ENCODE measurements at places on chromosomes 3 and 15.

DNA sequence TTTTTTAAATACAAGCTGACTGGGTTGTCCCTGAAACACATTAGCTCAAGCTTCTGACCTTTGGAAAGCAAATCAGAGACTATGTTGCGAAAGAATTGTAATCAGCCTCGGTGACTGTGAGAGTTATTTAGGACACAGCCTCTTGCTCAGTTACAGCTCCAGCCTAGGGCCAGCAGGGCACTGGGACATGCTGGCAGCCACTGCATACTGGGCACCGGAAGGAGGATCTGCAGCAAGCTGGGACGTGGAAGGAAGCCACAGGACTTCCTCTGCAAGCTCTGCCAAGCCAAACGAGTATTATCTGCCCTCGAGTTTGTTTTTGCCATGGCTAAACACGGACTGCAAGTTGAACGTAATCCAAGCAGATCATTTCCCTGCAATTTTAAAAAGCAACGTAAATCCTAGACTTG lies 24.4 kb upstream of the COPG1 start:
- DNase-seq = peak; percentile 54

DNA sequence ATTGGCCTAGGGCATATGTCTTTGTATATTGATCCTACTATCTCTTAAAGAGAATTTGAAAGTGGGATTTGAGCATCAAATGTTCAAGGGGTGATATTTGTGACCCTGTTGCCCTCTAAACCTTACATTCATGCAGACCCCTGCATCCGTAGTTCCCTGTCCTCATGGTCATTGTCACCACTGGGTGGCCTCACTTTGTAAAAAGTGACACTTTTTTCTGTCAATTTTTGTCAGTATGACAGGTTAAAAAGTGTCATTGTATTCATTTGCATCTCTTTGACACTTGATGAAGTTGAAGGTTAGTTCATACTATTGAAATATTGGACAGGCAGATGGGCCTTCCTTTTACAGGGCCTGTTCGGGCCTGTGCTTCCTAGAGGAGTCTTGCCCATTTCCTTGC lies 12.3 kb upstream of the KLF15 start:
- no peak for DNase-seq

GRCh38 chr15:89754361-89755154 lies 3.5 kb upstream of the MESP1 start:
- no peak for DNase-seq

- DNase-seq = no peak
Observed at GRCh38 chr3:32219537-32219936, 18.9 kb upstream of the CMTM8 start.

GRCh38 chr3:182981038-182981380 lies 671 bp upstream of the DCUN1D1 start:
- no peak for DNase-seq

DNA sequence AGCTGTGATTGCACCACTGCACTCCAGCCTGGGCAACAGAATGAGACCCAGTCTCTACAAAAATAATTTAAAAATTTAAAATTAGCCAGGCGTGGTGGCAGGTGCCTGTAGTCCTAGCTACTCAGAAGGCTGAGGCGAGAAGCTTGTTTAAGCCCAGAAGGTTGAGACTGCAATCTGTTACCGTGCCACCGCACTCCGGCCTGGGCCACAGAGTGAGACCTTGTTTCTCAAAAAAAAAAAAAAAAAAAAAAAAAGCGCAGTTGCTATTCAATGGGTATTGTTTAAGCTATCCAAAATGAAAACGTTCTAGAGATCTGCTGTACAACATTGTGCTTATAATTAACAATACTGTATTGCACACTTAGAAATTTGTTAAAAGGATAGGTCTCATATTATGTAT lies 24.0 kb downstream of the ZNF148 start:
- no peak for DNase-seq

GRCh38 chr3:179020112-179020511 lies 51.5 kb downstream of the ZMAT3 start:
- DNase-seq = no peak

- no peak for DNase-seq
Observed at GRCh38 chr3:170867143-170867937, 2.7 kb downstream of the RPL22L1 start.

DNA sequence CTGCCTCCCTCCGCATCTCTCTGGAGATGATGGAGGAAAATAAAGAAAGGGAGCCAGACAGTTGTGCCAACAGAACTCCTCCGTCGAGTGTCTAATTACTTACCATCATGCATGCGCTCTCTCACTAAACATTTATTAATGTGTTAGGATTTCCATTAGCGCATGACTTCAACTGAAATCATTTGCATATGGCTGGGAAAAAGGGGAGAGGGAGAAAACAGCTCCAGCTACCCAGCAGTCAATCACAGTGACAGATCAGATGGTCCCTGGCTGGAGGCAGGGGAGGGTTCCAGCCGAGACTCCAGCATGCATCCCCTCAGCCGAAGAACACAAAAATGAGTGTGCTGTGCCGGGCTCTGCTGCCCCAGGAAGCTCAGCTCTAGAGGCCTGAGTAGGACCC lies 6.8 kb upstream of the RHO start:
- DNase-seq = no peak

- no peak for DNase-seq
Observed at GRCh38 chr3:125440559-125440955, 65.4 kb upstream of the ZNF148 start.

Data from ACHN (cell line).